Foreskin melanocyte (primary cell): ENCODE measurements at places on chromosomes 4 and X.

GRCh38 chr4:107213880-107214279 is 177.8 kb upstream of the DKK2 start:
- DNase-seq = no peak

GRCh38 chr4:6910340-6910959 is 824 bp downstream of the TBC1D14 start:
- DNase-seq = no peak

GRCh38 chr4:37873386-37873785 is 17.5 kb upstream of the TBC1D1 start:
- DNase-seq = no peak

- DNase-seq = no peak
Observed at GRCh38 chr4:98905839-98906238, 23.1 kb downstream of the EIF4E start.

GRCh38 chr4:140755774-140756318 is 339 bp downstream of the TBC1D9 start:
- DNase-seq = peak; percentile 22

GRCh38 chr4:136754810-136755530 is 777.3 kb downstream of the PCDH18 start:
- DNase-seq = no peak

- DNase-seq = no peak
Observed at GRCh38 chrX:114582264-114582632, 1.6 kb upstream of the HTR2C start.

DNA sequence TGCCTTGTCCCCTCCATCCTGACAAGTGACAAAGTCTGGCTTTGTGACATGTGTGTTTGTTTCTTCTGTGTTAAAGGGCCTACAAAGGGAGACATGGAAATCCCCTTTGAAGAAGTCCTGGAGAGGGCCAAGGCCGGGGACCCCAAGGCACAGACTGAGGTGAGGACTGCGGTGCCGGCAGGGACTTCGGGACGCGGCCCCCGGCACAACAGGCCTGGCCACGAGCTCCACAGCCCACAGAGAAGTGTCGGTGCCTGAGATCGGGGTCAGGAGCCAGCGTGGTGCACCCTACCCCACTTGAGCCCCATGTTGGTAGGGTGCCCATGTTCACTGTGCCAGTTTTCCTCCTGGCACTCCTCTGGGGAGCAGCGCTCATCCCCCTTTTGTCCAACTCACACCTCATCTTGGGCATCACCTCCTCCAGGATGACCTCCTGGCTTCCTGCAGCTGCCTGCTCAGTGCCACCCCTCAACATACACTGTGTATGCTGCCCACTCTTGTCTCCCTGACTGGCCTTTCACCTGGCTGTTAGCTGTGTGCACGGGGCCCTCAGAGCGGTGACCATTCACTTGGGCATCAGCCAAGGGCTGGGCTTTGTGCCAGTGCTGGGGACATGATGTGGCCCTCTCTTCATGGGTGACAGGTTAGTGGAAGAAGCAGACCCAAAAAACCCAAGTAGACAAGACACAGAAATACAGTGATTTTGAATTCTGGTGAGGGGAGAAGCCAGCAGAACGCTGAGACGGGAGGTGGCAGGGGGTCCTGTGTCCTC is 17.6 kb downstream of the WFS1 start:
- DNase-seq = no peak

DNA sequence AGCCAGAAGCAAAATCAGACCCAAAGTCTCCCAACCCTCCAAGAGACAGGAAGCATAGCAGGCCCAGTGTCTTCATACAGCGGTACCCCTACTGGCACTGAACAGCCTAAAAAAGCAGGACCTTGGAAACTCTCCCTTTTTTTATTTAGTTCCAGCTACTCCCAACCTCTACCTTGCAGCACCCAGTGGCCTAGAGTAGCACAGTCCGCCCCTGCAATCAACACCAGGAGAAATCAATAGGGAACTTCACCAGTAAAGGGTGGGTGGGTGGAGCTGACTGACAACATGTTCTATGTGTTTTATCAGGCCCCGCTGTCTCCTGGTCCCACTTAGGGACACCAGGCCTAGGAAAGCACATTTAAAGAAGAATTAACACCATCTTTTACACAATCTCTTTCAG is 378.5 kb upstream of the CT83 start:
- DNase-seq = no peak

- no peak for DNase-seq
Observed at GRCh38 chr4:110977554-110977953, 354.7 kb upstream of the PITX2 start.

DNA sequence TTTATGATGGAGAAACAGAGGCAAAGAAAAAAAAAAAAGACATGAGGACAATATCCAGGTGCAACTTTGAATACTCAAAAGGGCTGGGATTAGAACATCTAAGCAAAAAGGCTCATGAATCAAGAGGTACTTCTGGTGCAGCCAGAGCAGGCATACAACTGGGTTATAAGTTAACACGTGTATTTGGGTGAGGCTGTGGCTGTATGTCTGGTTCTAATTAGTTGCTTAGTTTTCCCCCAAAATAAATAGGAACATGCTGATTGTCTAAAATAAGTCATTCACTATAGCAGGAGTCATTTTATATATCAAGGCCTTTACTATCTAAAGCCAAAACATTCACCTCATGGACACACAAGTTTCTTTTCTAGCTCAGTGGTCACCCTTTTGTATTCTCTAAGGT is 20.2 kb downstream of the NHS start:
- DNase-seq = no peak

- DNase-seq = no peak
Observed at GRCh38 chr4:74223801-74224200, 65.9 kb downstream of the MTHFD2L start.

DNA sequence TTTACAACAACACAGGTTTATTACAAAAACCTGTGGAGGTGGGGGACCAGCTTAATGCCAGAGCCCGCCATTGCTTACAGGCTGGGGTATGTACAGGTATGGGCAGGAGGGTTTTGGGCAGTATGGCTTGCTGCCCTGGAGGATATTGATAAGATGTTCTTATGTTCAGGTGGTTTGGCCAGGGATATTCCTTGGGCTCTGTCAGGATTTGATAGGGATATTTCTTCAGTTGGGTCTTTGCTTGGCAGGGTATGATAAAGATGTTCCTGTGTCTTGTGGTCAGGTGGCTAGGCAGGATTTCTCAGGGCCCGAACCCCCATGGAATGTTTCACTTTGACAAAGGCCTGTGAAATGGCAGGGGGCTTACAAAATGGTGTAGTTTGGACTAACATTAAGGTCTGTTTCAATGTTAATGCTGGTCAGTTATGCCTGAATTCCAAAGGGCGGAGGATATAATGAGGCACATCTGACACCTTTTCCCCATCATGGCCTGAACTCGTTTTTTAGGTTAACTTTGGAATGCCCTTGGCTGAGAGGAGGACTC is 3.1 kb downstream of the MGST2 start:
- no peak for DNase-seq
